ENCODE measurements at places on chromosomes 11 and 22.

GRCh38 chr11:20249796-20250195 is 89.5 kb upstream of the DBX1 start:
- no peak for DNase-seq

DNA sequence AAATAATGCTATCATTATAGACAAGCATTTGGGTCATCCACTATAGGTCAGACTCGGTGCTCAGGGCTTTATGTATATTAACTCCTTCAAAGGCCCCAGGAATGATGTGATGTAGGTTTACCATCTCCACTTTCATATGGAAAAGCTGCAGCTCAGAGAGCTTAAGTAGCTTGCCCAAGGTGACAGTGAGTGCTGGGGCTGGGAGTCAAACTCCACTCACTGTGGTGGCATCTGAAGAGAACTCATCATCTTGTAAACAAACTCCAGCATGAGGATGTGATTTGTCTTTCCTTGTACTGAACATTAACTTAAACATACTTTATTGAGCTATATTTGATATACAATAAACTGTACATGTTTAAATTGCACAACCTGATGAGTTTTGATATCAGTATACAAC is 25.4 kb downstream of the TENM4 start:
- DNase-seq, result no peak

DNA sequence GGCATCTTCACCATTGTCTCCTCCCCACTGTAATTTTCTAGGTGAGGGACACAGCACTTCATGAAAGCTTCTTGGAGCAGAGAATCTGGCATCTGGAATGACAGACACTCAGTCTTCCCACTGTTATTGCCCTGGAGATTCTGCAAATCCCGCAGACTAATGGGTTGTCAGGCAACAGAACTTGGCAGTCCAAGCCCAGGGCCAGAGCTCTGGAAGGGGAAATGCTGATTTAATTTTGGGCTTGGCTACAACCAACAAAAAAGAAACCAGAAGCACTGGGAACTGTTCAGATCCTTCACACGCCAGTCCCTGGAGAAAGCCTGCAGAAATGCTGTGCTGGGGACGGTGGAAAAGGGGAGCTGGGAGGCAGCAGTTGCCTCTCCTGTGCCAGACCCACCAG is 71.5 kb upstream of the BID start:
- no peak for DNase-seq

DNA sequence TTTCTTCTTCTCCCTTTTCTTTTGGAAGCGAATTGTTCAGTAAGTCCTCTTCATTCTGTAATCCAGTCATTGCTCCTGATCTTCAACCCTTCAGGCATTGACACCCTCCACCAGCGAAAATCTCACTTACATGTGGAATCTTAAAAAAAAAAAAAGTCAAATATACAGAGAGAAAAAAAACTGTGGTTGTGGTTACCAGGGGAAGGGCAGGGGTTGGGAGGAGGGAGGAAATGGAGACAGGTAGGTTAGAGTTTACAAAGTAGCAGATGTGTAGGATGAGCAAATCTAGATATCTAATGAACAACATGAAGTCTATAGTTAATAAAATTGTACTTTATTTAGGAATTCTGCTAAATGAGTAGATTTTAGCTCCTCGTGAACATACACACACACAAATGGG is 17.7 kb upstream of the TMEM123 start:
- DNase-seq, result no peak

DNA sequence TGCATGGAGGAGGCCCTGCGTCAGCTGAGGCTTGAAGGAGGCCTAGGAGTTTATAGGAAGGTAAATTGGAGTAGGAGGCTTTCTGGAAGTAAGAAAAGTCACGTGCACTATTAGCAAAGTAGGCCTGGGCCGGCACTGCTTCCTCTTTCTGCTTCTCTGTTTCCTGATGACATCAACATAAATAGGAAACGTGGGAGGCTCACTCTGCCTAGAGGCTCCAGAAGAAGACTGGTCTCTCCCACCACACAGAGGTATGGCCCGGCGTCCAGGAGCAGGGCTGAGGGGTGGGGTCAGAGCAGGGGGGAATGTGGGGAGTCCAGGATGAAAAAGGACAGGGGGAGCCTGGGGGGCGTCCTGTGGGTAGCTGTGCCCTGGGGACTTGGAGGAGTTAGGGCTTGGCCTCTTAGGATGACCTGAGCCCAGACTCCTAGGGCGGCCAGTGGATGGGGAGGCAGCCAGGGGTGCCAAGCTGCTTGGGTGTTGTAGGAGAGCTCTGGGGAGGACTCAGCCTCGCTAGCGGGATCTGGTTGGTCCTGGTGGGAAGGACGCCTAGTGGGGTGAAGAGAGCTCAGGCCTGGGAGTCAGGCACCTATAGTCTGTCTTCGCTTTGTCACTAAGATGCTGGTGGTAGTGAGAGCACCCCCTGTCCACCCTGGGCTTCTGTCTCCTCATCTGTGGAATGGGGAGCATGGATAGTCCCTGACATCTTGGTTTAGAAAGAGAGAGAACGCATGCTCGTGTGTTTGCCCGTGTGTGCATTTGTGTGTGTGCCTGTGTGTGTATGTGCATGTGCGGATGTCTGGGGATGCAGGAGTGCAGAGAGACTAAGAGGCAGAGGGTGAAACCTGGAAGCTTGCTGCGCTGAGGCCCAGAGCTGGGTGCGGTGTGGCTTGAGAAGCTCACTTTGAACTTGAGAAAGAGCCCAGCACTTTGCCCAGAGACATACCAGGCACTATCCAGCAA is at the start of gene CSF2RB:
Gene CSF2RB (plus strand): TSS at position 202 of the 963 bp plus-strand sequence. CDS start 8,580 bp downstream, outside the sequence.
- DNase-seq, result no peak

GRCh38 chr11:113581713-113582112 is 106.5 kb upstream of the DRD2 start:
- DNase-seq, result no peak

DNA sequence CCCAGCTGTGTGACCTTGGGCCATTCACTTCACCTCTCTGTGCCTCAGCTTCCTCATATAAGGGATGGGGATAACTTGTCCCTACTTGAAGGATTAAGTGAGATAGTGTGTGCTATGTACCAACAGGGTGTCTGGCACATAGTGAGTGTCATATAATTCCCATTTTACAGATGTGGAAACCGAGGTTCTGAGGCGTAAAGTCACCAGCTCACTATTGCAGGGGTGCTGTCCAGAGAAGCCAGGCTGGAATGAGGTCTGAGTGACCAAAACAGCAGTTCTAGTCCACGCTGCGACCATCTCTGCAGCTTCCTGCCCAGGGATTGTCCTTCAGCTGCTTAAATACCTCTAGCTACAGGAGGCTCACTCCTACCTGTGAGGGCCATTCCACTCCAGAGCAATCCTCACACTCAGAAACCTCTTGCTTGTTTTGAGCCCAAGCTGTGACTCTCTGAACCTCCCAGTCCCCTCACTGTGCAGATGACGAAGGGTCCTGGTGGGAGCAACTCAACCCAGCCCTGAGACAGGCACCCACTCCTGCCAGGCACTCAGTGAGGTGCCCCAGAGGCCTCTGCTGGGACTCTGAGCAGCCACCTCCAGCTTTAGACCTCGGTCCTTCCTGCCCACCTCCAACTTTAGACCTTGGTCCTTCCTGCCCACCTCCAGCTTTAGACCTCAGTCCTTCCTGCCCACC is 5.8 kb downstream of the MB start:
- DNase-seq, result no peak

GRCh38 chr22:48253573-48253972 is 1491.1 kb downstream of the TBC1D22A start:
- DNase-seq, result no peak

- DNase-seq, result no peak
Measured at GRCh38 chr11:88886796-88887195, 179.0 kb downstream of the GRM5 start.

GRCh38 chr11:9573775-9574621 is 528 bp downstream of the WEE1 start:
- DNase-seq, result no peak

DNA sequence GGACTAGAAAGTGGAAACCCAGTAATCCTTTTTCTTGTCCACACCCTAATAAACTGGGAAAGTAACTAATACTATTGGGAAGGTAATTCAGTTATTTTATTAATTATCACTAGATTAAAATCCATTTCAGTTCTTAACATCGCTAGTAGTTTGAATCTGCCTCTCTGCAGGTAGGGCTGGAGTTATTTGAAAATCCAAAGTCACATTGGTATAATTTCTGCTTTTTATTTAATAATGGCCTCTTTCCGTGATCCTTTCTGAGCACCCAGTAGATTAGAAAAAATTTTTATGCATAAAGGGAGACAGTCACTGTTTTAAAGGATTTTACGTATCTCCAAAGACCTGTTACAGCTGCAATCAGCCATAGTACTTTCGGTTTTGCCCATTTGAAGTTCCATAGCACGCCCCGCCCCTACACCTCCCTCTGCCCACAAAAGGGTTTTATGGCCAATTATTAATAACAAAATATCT is 605 bp upstream of the COPB1 start:
- peak; percentile 31 for DNase-seq

DNA sequence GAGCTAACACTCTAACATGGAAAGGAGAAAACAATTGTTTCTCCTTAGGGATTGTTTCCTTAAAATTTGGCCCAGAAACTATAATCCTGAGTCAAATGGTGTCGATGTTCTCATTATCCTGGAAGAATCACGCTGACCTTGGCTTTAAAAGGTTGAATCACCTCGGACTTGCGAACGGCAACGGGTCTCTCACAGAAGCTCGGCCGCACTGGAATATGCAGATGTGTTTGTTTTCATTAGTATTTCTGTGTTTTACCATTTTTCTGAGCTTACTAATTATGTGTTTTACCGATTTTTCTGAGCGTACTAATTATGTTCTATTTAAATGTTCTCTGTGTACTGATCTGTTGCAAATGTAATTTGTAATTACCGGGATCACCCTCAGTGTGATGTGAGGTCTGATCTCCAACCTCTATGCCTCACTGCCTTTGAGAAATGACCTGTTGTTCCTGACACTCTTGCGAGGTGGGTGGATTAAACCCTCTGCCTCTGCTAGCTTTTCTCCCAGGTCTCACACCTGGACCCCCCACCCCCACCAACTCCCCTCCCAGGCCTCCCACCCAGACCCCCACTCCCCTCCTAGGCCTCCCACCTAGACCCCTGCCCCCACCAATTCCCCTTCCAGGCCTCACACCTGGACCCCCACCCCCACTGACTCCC is 38.3 kb upstream of the BRSK2 start:
- no peak for DNase-seq

DNA sequence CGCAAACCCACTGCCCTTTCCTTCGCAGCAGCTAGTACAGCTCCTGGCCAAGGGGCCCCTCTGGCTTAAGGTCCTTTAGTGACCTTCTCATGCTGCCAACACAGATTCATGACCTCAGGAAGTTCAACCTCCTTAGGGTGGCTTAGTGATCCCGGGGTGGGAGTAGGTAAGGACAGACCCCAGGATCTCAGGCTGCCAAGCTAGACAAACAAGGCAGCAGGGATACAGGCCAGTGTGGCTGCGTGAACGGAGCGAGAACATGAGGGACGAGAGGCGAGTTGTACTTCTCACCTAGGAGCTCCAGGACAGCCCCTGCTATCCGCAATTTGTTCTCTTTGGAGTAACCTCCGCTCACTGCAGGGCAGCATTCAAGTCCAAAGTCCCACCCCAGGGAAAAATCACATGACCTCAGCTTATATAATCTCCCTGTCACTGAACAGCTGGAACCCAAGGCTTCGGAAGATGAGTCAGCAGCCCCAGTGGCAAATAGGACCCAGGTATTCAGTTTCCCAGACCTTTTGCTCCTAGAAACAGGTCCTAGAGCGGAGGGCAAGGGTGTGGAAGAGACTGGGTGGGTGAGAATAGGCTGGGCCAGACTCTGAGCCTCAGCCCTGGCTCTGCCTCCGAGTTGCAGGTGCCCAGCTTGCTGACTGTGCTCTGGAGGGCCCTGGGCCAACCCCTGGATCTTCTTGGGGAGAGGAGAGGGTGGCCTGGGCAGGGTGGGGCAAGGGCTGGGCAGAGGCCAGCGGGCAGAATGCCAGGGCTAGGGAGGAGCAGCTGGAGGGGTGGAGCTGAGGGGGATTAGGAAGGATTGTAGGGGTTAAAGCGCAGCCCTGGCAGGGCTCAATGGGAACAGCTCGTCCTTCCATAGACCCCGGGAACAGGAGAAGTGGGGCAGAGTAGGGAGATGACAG is 13.1 kb downstream of the USP2 start:
- DNase-seq, result no peak

- no peak for DNase-seq
Measured at GRCh38 chr11:125315079-125315740, 150.7 kb downstream of the PKNOX2 start.

DNA sequence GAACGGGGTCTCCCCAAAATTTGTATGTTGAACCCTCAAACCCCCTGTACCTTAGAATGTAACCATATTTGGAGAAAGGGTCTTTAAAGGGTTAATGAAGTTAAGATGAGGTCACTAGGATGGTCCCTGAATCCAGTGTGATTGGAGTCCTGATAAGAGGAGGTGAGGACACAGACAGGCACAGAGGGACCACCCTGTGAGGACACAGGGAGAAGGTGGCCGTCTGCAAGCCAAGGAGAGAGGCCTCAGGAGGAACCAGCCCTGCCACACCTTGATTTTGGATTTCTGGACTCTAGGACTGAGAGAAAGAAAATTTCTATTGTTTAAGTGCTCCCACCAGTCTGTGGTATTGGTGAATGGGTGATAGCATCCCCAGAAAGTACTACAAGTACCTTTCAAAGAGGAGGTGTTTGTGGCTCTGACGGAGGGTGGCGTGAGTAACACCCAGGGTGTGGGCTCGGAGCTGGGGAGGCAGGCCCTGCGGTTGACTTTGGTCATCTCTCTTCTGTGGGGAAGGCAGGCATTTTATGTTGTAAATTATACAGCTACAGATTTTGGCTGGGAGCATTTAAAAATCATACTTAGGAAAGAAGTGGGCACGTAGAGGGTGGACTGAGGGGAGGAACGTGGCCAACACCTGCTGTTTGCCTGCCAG is 13.8 kb downstream of the MRGPRF start:
- DNase-seq, result no peak

GRCh38 chr11:93784935-93785360 is 866 bp downstream of the MED17 start:
- no peak for DNase-seq

- DNase-seq, result no peak
Measured at GRCh38 chr11:108697872-108698473, 33.1 kb downstream of the DDX10 start.

- no peak for DNase-seq
Measured at GRCh38 chr11:86196085-86196696, 48.4 kb upstream of the EED start.

DNA sequence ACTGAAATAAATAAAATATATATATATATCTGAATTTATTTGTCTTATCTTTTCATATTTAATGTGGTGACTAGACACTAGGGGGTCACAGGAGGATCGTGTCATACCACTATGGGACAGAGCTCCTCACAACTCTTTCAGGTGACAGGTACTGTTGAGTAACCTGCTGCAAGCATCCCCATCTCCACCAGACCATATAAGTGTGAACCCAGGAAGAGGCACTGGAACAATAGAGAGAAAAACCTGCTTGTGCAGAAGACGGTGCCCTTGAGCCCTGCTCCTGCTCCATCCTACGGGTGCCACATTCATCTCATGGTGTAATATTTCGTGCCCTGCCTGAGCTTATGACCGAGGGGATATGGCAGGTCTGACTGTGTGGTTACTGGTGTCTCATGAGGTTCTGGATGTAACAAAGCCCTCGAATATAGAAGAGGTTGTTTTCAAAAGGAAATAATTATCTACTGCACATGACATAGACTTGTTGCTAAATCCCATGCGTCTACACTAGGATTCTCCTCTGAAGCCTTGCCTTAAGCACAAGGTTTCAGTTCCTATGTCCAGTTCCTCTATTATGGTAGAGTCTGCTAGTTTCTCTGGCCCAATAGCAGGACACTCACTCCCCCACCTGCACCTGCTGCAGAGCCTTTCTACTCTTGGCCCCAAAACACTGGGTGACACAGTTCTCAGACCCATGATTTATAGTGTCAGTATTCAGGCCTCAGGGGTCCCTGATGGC is 70.4 kb downstream of the GGTLC2 start:
- no peak for DNase-seq

- DNase-seq, result no peak
Measured at GRCh38 chr11:79342686-79343085, 98.1 kb downstream of the TENM4 start.

All from non-pigmented ciliary epithelial cell (primary cell).